ENCODE measurements at places on chromosomes 5 and 9.

GRCh38 chr9:124045076-124045829 lies 33.7 kb downstream of the LHX2 start:
- DNase-seq = no peak

DNA sequence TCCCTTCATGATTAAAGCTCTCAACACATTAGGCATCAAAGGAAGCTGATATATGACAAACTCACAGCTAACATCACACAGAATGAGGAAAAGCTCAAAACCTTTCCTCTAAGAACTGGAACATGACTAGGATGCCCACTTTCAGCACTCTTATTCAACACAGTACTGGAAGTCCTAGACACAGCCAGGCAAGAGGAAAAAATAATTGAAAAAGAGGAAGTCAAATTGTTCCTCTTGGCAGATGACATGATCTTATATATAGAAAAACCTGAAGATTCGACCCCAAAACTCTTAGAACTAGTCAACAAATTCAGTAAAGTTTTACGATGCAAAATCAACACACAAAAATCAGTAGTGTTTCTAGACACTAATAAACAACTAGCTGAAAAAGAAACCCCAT lies 144.3 kb upstream of the NREP start:
- no peak for DNase-seq

DNA sequence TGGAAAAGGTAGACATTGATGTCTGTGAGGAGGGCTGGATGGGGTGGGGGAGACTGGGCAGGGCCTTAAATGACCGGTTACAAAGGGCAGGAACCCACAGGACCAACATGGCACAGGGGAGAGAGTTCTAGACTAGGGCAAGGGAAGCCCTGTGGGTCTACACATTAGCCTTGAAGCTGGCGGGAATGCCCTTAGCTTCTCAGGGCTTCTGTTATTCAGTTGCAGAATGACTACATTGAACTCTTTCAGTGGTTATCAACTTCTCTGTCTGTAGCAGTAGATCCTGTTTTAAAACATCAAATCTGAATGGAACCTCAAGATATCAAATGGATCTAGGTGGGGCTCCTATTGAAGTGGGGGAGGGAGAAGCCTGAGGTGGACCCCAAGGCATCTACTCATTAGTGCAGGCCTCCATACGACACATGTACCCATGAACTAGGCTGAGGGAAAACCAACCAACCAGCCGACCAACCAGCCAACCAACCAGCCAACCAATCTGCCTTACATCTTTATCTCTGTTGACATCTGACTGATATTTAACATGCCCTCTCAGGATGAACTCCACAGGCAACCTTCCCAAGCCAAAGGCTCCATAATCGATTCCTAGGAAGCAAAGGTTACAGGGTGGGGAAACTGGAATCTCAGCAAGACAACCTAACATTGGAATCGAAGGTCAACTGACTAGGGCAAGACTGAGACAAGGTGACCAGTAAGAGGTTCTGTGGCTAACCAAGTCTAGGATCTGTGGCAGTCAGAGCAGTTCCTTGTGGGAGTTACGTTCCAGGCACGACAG lies 48.3 kb downstream of the DAP start:
- no peak for DNase-seq

DNA sequence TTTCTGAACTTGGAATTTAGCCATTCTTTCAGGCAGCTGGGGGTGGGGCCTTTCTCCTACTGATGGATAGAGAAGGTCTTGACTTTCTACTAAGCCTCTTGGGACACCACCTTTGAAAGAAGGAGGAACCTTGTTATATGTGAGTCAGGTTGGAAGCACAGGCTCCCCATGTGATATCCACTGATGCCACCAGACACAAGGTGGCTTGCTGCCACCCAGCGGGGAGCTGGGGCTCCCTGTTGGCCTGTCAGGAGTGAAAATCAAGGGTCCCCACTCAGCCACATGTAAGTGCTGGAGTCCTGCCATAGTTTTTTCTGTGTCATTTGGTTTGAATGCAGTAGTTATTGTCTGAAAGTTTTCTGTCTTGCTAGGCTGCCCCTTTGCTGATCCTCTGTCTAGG lies 252.4 kb upstream of the NFIL3 start:
- DNase-seq = no peak

DNA sequence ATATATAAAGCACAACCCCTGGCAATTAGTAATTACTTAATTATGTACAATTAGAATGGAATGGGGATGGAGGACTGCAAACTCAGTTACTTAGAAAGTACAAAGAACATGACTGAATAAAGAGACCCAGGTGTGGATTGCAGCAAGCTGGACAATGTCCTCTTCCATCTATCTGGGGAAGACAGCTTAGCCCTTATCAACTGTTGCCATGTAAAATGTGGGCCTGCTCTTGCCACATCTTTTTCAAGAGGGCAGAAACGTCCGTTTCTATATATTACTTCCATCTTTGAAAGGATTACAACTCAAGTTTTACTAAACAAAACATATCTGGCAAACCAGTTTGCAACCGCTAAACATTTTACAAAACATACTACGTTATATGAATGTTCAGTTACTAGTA lies 26.2 kb downstream of the GOLPH3 start:
- DNase-seq = no peak

GRCh38 chr5:178536541-178537466 lies 53.4 kb downstream of the COL23A1 start:
- no peak for DNase-seq

DNA sequence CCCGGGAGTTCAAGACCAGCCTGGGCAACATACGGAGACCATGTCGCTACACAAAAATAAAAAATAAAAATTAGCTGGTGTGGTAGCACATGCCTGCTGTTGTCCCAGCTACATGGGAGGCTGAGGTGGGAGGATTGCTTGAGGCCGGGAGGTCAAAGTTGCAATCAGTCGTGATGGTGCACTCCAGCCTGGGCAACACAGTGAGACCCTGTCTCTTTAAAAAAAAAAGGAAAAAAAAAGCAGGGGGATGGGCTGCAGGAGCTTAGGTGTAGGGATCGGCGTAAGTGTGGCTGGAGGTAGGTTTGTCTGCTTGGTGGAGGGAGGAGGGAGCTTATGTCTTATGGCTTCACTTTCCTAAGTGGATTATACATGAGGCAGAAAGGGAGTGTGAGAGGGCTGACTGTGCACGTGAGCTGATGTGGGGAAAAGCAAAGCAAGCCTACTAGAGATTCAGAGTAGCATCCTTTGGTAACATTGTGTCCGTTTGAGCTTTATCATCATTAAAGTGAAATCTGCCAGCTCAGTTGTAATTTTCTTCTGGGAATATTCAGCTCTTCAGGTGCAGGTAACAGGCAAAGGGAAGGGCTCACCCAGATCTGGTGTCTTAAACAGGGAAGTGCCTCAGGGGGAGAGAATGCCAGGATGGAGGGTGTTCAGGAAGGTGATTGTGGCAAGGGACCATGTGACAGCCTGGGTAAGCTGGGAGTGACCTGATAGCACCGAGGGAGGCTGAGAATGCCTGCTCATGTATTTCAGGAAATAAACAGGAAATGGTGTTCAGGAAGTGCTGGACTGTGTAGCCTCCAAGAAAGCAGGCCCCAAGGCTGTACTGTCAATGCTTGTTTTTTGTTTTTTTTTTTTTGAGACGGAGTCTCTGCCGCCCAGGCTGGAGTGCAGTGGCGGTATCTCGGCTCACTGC lies 17.6 kb upstream of the SETX start:
- DNase-seq = no peak

DNA sequence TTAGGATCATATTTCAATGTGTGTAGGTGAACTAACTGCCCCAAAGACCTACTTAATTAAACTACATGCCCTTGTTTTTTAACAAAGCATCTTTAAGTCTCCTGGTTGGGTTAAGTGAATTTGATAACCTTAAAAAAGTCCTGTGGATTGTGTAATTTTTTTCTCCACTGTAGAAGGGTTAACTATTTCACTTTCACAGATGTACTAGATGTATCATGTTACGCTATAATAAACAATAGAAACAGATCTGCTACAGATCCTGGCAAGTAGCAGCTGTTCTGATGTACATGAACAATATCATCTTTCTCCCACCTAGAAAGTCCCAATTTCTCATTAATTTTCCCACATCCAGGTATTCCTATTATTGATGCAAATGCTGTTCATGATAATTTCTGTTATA lies 18.9 kb downstream of the KIF24 start:
- DNase-seq = no peak

- DNase-seq = no peak
These were observed 69.7 kb downstream of the MACROH2A1 start for GRCh38 chr5:135329066-135329912.

GRCh38 chr9:95131023-95131943 lies 186.2 kb downstream of the FANCC start:
- no peak for DNase-seq

DNA sequence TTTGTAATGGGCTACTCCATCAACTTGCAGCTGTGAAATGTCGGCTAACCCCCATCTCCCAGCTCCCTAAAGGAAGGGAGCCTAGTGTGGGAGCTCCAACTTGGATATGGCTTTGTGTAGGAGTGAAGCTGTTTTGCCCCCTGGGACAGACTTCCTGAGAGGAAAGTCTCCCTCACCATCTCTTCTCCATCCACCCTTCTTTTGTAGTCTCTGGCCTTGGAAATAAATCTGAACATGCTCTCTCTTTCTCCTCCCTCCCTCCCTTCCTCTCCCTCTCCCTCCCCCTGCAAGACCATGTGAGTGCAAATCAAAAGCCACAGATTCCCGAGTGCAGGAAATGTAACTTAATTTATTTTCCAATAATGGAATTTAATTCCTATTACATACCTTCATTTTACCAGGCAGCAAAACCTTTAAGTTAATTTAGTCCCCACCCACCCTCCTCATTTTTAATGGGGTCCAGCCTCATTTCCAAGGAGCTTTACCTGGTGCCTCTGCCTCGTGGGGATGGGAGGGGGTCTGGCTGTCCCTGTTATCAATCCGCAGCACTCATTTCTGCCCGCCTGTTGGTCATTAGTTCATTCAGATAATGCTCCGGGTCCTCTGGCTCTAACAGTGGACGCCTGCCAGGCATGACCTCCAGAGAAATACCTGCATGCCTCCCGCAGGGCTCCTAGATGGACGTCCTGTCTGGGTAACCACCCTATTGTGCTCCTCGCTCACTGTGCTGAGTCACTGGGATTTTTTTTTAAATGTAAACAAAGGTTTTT lies 122.9 kb upstream of the TAF11L2 start:
- no peak for DNase-seq

DNA sequence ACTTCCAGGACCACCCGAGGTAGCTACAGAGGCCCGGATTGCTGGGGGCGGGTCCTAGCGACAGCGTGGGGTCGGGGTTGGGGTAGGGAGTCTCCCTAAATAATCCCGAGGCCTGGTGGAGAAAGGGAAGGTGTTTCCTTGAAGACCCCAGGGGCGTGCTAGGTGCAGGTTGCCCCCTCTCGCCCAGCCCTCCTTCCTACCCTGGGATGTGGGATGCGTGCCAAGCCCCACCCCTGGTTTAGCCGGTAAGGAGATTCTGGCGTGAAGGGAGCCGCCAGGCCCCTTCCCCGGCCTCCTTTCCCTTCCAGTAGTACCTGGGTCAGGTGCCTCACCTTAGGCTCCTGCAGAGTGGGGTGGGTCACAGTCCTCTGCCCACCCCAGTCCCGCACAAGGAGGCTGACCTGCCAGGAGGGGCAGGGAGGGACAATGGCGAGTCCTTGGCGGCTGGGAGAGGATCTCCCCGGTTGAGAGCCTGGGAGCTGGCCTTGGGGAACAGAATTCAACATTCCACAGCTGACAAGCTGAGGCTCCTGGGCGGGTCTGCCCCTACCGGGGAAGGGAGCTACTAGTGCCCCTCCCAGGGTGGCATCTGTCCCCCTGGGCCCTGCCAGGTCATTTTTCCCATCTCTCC lies 674 bp downstream of the TSPAN17 start:
- DNase-seq = no peak

DNA sequence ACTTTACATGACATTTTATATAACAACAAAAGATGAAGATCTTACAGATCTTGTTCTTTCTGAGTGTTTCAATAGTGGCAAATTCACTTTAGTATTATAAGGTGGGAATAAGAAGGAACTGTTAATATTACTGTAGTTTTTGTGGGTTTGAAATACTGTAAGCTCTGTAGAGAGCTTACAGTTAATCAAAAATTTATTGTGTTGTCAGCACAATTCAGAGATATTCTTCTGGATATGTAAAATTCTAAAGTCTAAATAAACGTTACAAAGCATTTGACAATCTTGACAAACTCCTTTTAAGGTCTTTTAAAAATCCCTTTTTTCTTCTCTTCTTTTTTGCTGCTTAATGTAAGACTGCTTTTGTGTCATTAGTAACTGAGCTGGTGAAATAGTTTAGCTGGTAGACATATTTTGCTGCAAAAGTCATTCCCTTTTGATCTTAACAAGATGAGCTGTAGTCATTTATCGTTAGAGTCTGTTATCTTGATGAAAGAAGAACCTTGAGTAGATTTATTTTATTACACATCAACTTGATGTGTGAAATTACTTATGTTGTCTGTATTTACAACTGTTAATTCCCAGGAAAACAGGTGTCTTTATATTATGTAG lies 186.0 kb downstream of the WDR70 start:
- no peak for DNase-seq

DNA sequence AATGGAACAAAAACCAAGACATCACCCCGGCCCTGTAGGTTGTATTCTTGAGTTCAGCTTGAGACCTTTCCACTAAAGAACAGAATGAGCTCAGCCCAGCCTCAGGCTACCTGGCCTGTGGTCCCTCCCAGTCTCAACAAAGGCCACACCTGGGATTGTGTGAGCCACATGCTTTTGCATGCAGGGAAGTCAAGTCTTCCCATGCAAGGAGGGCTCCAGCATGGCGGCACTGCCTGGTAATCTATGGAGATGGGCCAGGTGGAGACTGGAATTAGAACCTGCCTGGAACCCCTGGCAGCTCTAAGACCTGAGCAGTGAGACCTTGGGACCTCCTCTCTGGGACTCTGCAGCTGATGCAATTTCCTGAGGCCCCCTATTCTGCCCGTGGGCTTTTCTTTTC lies 49.4 kb upstream of the OTULINL start:
- no peak for DNase-seq

- DNase-seq = no peak
These were observed 152.9 kb upstream of the GNA14 start for GRCh38 chr9:77800924-77801551.

Data from central memory CD8-positive, alpha-beta T cell (primary cell).